ENCODE measurements at places on chromosomes 3 and 15. TPM values are rescaled to one million over a fixed set of nuclear protein-coding genes. Genes with fewer than 3 reads are reported as not detected.

- no peak for DNase-seq
Observed at GRCh38 chr15:33678176-33678575, 290.1 kb upstream of the CHRM5 start.

GRCh38 chr15:99963976-99964375 is 230.7 kb upstream of the LYSMD4 start:
- no peak for DNase-seq

DNA sequence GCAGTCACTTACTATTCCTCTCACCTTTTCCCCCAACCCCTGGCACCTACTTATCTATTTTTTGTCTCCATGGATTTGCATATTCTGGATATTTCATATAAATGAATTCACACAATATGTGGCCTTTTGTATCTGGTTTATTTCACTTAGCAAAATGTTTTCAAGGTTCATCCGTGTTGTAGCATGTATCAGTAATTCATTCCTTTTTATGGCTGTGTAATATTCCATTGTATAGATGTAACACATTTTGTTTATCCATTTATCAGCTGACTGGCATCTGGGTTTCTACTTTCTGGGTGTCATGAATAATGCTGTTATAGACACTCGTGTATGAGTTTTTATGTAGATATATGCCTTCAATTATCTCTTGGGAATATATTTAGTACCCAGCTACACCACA is 5.8 kb downstream of the MNS1 start:
- DNase-seq: no peak

DNA sequence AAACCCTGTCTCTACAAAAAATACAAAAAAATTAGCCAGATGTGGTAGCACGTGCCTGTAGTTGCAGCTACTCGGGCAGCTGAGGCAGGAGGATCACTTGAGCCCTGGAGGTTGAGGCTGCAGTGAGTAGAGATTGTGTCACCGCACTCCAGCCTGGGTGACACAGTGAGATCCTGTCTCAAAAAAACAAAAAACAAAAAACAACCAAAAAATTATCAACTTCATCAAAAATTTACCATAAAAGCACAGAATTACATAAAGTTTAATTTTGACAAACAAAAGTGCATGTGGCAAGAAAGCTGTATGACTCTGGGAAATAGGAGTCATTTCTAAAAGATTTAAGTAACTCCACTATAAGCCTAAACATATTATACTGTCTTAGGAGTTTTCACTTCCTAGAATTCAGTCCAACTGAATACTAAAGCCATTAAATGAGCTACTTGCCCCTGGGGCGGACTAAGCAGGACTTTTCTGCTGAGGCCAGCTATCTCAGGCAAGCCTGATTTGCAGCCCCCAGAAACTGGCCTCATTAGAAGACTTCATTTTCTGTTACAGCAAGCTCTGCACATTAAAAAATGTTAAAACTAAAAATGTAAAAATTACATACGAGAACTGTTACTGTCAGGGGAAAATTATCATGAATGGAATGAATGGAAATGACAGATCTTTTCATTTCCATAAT is 23.0 kb downstream of the HSPBAP1 start:
- no peak for DNase-seq

DNA sequence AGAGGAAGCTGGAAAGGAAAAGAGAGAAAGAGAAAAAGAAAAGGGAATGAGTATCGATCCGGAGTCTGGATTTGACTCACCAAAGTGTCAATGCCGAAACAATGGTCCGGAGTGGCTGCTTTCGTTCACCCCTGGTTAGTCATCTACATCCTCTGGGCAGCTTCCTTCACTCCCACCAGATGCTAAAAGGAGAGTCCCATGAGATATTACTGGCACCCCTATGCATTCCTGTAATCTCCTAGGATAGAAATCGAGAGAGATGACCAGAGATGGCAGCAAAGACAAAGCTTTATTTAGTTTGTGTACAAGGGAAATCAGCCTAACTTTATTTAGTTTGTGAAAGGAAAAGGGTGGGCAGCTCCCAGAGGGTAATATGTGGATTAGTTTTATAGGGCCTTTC is 622.2 kb downstream of the ZPLD1 start:
- no peak for DNase-seq

DNA sequence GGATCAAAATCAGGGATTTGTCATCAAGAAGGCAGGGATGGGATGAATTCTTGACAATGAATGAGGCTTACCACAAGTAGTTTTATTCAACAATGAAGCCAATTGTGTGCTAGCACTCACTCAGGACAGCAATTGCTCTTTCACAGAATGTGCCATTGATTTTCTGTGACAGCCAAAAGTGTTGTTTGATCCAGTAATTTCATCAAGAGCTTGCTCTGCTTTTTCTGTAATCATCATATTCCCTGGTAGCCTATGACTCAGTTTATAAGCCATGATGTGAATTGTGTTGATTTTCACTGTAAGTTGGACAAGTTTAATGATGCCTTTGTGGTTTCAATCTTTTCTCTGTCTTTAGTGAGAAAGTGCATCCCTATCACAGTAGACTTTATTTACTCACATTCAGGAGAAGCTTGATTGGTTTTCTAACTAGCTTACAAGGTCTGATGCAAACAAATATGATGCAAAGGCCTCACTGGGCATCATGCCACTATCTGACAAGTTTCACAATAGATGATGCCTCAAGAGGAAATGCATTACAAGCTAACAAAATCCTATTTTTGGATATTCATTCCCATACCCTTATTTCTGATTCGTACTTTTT is 13.6 kb upstream of the CSRNP1 start:
- no peak for DNase-seq

GRCh38 chr3:174219738-174220137 is 639.4 kb upstream of the NAALADL2 start:
- no peak for DNase-seq

- DNase-seq: no peak
Observed at GRCh38 chr3:136197159-136197793, 1.1 kb upstream of the MSL2 start.

DNA sequence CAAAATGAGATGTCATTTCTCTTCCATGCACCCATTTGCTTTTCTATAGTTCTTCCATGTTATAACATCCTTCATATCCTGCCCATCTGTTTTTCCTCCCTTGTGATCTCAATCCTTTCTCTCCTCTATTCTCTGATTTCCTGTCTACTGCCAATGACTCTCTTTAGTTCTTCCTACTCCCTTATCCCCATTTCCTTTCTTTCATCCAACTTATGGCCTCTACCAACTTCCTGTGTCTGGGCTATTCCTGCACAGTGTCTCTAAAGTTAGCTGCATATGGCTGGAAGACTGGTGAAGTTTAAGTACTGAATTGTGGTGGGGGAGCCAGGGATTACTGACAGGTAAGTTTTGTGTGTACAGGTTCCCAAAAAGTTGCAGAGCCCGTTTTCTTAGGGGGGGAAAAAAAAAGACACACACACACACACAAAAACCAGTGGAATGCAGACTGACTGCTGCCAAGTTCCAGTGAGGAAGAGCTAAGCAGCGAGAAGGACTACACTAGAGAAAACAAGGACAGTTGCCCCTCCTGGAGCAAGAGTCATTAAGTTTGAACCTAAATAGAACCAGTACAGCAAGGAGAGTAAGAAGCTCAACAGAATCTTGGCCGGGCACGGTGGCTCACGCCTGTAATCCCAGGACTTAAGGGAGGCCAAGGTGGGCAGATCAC is 28.8 kb downstream of the XRN1 start:
- DNase-seq: no peak

GRCh38 chr3:127860211-127860696 is 37.9 kb upstream of the MGLL start:
- no peak for DNase-seq

DNA sequence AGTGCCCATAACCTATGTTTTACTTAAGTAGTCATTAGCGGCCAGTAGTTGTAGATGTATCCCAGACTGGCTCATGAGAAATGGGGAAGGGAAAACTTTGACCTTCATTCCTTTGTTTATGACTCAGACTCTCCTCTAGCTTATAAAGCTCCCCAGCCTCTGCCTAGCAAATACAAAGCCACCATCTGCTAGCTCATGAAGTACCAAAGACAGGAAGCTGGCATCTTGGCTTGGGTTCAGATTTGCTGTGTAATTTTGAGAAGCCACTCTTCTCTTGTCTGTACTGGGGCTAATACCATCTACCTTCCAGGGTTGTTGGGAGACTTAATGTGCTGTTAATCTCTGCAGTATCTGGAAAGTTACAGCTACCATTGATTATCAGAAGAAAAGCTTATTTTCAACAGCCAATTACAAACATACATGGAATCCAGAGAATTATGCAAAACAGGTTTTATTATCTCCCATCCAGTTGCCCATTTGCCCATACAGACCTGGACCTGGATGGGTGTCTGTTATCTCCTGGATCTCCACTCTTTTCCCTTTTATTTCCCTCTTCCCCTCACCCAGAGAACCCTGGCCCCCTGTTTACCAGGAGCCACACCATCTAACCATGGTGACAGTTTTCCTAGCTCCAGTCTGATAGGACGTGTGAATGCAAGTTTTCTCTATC is 153.8 kb downstream of the SEMA6D start:
- no peak for DNase-seq

DNA sequence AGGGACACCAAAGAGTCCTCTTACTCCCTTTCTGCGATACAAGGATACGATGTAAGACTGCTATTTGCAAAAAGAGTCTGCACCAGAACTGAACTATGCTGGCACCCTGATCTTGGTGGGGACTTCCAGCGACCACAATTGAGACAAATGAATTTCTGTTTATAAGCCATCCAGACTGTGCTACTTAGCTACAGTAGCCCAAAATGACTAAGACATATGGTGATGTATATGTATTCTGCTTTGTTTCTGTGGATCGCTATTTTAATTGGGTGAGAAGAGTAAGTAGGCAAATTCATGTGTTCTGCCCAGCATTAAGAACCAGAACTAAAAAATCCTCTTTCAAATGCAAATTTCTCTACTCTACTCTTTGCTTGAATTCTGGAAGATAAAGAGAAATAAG is 720.9 kb downstream of the DIPK2A start:
- DNase-seq: no peak

- no peak for DNase-seq
Observed at GRCh38 chr15:100029045-100029444, 295.8 kb upstream of the LYSMD4 start.

- no peak for DNase-seq
Observed at GRCh38 chr3:158337110-158337509, 227.2 kb downstream of the RSRC1 start.

- no peak for DNase-seq
Observed at GRCh38 chr15:88623061-88623460, 1.9 kb downstream of the AEN start.

DMXL2 gene
- total RNA-seq: 3.8 TPM

GALNT15 gene
- not detected for total RNA-seq

SAMD7 gene
- not detected for total RNA-seq

SNRPN gene
- total RNA-seq: 33.6 TPM

GOLGA8F gene
- not detected for total RNA-seq

CPN2 gene
- not detected for total RNA-seq

CNTN6 gene
- not detected for total RNA-seq

PLSCR2 gene
- not detected for total RNA-seq

MUSTN1 gene
- total RNA-seq: not detected

CMTM6 gene
- total RNA-seq: 94.2 TPM

GHSR gene
- not detected for total RNA-seq

CYP1A1 gene
- total RNA-seq: 0.29 TPM

GPR171 gene
- total RNA-seq: 191 TPM

CFAP91 gene
- 0.24 TPM for total RNA-seq

PRR20G gene
- total RNA-seq: not detected

P2RY13 gene
- not detected for total RNA-seq

Measured in activated T-helper 1 cell treated with anti-CD3 and anti-CD28 coated beads, Interleukin-12 subunit alpha, Interleukin-12 subunit beta, Interleukin-2, Interleukin-4 antibody, amounts not matched to agents 30 ng/mL and 10 ng/mL and 1 ng/mL, durations not matched to agents 14 hours and 24 hours and 36 hours (primary cell).